Cardiac atrium fibroblast (primary cell): ENCODE measurements at places on chromosomes 2 and 18. TPM values are rescaled to one million over a fixed set of nuclear protein-coding genes. Genes with fewer than 3 reads are reported as not detected.

Gene MOCOS
- total RNA-seq: 1.1 and 2.3 TPM in 2 replicates

Gene GNLY
- total RNA-seq: not detected in 2 replicates

Gene SLC4A5
- total RNA-seq: under 0.01 and 0.16 TPM in 2 replicates

Gene MC4R
- not detected in 2 replicates for total RNA-seq
